ENCODE measurements at places on chromosomes 16 and 17. TPM values are rescaled to one million over a fixed set of nuclear protein-coding genes. Genes with fewer than 3 reads are reported as not detected.

DNA sequence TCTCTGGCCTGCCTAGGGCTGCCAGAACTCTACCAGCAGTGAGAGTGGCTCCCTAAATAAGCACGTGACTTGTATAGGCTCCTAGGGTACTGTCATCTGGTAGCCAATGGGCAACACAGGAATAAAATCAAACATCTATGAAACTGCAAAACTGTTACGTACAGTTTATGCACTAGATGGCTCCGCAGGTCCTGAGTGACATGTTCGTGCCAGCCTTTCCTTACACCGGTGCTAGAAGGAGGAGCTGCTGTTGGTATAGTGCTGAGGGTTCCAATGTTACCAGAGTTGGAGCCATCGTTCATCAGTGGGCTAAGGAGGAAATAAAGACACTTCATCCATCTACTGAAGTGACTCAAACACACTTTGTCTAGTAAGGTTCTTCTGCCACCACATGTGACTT is 63.2 kb upstream of the TRAP1 start:
- no peak for DNase-seq
- H3K4me1 ChIP-seq: no peaks in the 10 kb centered on the region
- H3K36me3 ChIP-seq: peaks cover 29% of the 10 kb centered on the region
- H3K27me3 ChIP-seq: no peaks in the 10 kb centered on the region
- H3K27ac ChIP-seq: no peak overlapping the region
- H3K4me3 ChIP-seq: no peak overlapping the region

DNA sequence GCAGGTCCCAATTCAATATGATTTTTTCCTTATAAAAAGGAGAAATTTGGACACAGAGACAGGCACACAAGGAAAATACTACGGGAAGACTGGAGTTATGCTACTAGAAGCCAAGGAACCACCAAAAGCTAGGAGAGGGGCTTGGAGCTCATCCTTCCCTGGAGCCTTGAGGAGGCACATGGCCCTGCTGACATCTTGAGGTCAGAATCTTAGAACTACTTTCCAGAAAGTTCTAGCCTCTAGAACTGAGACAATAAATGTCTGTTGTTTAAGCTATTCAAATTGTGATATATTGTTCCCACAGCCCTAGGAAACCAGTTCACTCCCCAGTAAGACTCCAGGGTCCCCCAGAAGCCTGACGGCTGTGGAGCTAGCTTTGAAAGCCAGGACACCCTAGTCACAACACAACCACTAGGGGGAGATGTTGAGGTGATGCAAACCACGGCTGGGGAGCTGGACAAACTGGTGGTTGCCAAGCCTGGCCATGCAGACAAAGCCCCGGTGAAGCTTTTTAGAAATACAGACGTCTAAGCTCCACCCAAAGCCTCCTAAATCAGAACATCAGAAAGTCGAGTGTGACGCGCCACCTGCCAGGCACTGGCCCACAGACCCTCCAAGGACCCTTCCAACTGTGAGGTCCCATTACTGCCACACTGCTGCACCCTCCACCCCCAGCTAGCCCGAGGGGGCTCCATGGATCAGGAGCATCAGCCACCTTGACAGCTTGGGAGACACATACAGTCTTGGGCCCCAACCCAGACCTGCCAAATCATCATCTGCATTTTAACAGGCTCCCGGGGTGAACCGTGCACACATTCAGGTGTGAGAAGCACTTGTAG is 106.4 kb downstream of the SLC39A11 start:
- H3K27me3 ChIP-seq: no peaks in the 10 kb centered on the region
- no peaks in the 10 kb centered on the region for H3K36me3 ChIP-seq
- DNase-seq: no peak
- H3K4me1 ChIP-seq: peaks cover 3% of the 10 kb centered on the region

KRTAP1-1 gene
- not detected for total RNA-seq

ITGA2B gene
- total RNA-seq: 8.8 TPM

ACSM2A gene
- total RNA-seq: 1.8 TPM
